ENCODE measurements at places on chromosomes 13 and 19.
A peak's percentile ranks its signal among the peaks of the same experiment; 100 is the strongest.

DNA sequence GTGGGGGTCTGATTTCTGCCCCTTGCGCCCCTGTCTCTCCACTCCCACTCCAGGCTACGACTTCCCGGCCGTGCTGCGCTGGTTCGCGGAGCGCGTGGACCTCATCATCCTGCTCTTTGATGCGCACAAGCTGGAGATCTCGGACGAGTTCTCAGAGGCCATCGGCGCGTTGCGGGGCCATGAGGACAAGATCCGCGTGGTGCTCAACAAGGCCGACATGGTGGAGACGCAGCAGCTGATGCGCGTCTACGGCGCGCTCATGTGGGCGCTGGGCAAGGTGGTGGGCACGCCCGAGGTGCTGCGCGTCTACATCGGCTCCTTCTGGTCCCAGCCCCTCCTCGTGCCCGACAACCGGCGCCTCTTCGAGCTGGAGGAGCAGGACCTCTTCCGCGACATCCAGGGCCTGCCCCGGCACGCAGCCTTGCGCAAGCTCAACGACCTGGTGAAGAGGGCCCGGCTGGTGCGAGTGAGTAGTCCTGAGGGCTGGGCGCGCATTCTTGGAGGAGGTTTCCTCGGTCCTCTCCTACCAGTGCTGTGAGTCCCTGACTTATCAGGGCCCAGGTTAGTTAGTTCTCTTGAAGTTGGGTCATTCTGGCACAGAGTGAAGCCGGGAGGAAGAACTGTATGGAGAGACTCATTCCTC, 12.7 kb downstream of the EHD2 start:
- no peak for DNase-seq

- DNase-seq = no peak
These were observed 15.4 kb upstream of the MATK start for GRCh38 chr19:3801412-3802096.

DNA sequence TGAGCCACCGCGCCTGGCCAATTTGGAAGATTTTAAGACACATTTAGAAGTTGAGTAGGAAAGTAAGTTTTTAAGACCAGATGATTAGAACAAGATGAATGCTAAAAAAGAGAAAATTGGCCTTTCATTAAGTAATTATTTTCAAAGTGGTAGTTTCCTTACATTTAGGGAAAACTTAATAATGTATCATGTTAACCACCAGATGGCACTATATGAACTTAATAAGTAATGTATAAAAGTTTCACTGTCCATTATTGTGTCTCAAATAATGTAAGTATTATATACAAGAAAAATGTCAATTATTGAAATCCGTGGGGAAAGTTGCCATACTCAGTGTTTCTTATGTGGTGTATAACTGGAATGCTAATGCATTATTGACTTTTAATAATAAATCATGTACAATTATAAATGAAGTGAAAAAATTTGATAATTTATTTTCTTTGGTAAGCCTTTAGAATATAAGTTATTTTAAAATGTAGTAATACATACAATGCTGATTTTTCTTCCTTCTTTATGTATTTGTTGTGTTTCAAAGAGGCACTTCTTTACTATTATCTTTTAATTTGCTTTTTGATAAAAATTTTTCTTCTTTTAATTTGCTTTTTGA, 29.2 kb downstream of the COG6 start:
- DNase-seq = no peak

DNA sequence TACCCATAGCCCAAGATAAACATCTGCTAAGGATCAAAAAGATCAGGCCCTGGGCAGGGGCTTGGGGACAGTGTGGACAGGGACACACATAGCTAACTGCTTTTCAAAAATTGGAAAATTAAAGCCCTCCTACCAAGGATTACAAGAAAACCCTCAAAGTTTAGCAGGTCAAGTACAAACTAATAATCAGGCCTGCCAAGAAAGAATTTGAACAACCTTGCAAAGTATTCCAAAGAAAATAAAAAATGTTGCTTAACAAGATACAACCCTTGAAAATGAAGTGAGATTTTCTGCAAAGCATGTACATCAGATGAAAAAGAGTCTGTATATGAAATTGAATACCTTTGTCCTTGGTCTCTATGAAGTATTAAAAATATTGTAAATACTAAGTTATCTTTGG, 67.3 kb downstream of the KLF12 start:
- no peak for DNase-seq

DNA sequence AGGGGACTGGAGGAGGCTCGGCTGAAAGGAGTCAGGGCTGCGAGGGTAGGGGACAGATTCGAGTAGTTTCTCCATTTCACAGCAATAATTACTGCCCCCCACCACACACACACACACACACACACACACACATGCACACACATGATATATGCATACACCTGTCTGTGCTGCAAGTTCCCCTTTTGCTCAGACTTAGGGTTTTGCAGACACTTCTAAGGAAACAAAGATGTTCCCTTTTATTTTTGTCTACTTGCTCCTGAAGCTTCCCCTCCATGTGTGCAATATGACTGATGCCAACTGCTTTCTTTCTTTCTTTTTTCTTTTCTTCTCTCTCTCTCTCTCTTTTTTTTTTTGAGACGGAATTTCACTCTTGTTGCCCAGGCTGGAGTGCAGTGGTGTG, 13.4 kb downstream of the MBD3L2B start:
- DNase-seq = no peak

- peak; percentile 63 for DNase-seq
These were observed 27.7 kb downstream of the ZNF844 start for GRCh38 chr19:12092065-12092867.

DNA sequence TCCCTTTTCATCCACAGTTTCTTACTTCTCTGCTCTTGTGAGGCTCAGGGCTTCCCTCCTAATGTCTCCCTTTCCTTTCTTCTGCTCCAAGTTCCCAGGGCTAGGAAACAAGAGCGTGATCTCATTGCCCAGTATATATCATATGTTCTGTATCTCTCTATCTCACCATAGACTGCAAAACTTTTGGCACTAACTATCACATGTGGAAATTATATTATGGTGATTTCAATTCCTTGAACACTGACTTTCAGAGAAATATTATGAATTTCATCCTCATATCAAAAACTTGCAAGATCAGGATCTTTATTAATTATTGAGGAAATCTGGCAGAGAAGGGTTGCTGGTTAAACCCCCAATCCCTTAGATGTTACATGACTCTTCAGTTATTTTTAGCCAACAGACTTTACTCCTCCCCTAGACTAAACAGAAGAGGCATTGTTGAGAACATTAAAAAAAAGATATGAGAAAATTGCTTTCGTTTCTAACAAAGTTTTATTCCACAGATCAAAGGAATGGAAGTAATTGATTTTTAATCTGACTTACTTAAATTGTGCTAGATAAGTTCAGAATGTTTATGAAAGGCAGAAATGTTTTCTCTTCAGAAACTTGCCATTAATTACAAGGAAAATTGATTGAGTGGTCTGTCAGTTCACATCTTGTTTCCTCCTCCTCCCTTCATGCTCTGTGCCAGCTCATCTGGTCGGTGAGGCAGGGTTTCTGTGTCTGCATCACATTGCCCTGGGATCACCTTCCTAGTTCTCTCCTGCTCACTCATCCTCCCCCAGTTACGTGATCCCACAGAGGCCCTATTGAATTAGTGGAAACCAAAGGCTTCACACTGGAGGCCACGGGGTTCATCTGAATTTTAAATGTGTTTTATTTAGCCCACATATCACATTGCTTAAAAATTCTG, 378.5 kb downstream of the LMO7 start:
- DNase-seq = no peak

- DNase-seq = peak; percentile 38
These were observed 1.1 kb downstream of the GYS1 start for GRCh38 chr19:48991873-48992580.

GRCh38 chr13:94712812-94713560, 641 bp upstream of the SOX21 start:
- DNase-seq = no peak

DNA sequence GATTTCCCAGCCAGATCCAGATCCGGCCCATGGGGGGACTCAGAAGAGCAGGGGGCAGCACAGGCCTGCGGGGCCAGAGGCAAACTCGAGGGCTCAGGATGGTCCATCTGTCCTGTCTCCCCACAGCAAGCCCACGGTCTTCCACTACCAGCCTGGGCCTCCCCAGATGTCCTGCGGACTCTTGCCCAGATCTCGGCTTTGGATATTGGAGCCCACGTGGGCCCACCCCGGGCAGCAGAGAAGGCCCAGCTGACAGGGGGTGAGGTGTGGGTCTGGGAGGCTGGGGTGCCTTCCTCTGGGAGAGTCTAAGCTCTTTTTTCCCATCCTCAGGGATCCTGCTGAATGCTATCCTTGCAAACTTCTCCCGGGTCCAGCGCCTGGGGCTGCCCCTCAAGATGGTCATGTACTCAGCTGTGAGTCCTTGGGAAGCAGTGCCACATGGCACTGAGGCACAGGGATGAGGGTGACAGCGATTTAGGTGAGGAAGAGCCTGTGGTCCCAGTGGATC, 3.4 kb downstream of the ACP4 start:
- no peak for DNase-seq

DNA sequence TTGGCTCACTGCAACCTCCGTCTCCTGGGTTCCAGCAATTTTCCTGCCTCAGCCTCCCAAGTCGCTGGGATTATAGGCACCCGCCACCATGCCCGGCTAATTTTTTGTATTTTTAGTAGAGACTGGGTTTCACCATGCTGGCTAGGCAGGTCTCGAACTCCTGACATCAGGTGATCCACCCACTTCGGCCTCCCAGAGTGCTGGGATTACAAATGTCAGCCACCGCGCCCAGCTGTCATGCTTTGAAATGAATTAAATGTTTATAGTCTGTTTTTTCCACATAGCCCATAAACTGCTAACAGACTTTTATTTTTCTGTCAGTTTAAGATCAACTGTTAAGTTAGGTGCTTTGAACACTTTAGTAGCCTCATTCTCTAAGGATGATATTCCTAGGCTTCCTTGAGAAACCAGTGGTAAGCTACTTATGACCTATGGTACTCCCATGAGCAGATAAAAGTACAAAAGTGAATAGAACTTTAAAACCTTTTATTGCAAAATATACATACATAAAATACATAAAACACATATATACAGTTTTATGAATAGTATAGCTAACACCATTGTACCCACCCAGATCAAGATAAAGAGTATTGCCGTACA, 13.6 kb downstream of the TPP2 start:
- DNase-seq = no peak

- no peak for DNase-seq
These were observed 403.0 kb downstream of the LMO7 start for GRCh38 chr13:76038920-76039716.

- DNase-seq = no peak
These were observed 69.5 kb upstream of the ZDHHC20 start for GRCh38 chr13:21528616-21529015.

GRCh38 chr19:2477141-2477710, 1.3 kb downstream of the GADD45B start:
- DNase-seq = no peak

GRCh38 chr19:813219-814151, 8.3 kb downstream of the PLPPR3 start:
- DNase-seq = no peak

GRCh38 chr19:52274191-52274590, 4.8 kb downstream of the ZNF766 start:
- DNase-seq = no peak

DNA sequence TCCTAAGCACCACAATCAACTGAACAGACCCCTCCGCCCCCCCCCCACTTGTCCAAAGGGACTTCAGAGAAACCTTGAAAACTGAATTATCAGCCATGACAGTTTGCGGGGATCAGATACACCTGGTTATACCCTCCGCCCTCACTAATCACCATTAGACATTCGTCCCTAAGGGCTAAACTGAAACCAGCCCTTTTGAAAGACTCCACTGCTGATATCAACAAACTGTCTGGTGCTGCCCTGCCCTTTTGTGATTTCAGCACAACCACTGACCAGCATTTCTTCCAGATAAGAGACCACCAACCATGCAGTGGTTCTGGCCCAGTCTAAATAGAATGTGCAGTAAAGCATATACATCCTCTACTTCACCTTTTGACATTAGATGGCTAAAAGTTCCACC, 1422.9 kb downstream of the EFNB2 start:
- no peak for DNase-seq

- no peak for DNase-seq
These were observed 53.7 kb downstream of the DPF1 start for GRCh38 chr19:38170334-38170733.
